ENCODE measurements at places on chromosomes 7 and 10.

DNA sequence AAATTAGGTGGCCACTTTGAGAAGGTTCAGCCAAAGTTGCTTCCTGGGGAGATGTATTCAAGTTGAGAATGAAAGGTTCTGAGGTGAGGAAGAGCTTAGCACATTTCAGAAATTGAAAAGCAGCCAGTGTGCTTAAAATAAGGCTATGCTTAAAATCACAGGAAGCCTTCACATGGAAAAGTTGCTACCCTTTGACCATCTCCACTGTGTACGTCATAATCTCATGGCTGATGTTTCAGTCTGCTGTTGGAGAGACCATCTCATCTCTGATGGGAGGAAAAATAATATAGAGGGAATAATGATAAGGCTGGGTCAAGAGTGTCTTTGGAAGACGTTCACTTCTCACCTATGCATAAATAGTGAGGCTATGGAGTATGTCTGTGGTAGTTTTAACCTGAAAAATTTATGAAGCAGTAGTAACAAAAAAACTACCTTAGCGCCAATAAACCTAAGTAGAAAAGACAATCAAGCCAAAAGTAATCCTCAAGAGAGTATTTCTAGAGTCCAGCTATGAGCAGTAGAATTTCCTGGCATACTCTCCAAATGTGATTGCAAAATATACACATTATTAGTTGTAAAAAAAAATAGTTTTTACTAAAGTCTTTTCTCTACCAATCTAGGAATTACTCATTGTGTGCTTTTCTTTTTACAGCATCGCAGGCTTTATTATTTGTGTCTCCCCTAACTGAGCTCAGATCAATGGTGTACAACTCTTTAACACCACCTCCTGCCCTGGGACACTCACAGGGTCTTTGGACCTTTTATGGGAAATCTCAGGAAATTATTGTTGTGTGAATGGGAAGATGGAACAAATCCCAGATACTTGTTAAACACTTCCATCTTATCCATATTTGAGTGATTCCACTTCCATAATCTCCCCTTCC lies 435.2 kb upstream of the LRGUK start:
- no peak for DNase-seq

- DNase-seq = no peak
Observed at GRCh38 chr7:48691788-48692187, 232.6 kb upstream of the CDC14C start.

DNA sequence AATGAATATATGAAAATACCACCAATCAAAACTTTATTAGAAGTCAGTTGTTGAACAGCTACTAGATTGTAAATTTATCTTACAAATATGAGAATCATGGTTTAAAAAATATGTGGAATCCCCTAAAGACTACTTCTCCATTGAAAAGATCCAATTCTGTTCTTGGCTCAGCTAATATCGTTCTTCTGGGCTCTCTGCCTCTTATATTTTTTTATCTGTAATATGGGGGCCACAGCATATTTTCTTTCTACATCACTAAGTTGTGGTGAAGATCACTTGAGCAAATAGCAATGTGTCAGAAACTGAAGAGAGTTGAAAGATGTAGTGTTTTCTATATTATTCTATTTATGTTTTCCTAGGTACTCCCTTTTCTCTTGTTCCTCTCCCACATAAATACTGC lies 198.1 kb downstream of the FZD1 start:
- no peak for DNase-seq

GRCh38 chr7:44154703-44155102 lies 13.6 kb upstream of the MYL7 start:
- no peak for DNase-seq

DNA sequence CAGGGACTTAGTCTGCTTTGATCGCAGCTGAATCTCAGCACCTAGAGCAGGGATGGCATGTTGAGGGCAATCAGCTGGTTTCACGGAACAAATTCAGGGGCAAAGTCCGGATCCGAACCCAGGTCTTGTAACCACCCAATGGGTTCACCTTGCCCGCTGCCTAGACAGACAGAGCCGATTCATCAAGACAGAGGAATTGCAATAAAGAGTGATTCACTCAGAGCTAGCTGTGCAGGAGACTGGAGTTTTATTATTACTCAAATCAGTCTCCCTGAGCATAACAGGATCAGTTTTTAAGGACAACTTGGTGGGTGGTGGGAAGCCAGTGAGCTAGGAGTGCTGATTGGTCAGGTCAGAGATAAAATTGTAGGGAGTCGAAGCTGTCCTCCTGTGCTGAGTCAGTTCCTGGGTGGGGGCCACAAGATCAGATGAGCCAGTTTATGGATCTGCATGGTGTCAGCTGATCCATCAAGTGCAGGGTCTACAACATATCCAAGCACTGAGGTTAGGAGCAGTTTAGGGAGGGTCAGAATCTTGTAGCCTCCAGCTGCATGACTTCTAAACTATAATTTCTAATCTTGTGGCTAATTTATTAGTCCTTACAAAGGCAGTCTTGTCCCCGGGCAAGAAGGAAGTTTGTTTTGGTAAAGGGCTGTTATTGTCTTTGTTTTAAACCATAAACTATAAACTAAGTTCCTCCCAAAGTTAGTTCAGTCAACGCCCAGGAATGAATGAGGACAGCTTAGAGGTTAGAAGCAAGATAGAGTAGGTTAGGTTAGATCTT lies 43.5 kb upstream of the CHST3 start:
- peak; percentile 55 for DNase-seq

DNA sequence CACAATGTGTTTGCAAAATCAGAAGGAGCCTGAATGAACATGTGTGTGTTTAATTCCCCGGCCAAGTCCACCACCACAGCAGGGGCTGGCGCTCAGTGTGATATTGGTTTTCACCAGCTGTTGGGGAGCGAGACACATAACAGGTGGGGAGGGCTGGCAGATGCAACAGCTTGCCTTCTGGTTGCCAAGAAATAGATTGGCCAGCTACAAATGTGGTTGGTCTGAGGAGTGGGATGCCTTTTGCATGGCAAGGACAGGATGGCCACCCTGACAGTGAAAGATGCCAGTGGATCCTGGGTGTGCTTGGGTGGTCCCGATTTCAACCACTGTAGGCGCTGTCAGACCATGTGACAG lies 292.5 kb upstream of the FZD8 start:
- no peak for DNase-seq

GRCh38 chr10:124224331-124225028 lies 131.1 kb upstream of the CHST15 start:
- DNase-seq = no peak

GRCh38 chr7:2639181-2639681 lies 7.4 kb downstream of the TTYH3 start:
- no peak for DNase-seq

- DNase-seq = no peak
Observed at GRCh38 chr10:46539596-46540411, 16.7 kb downstream of the GPRIN2 start.

DNA sequence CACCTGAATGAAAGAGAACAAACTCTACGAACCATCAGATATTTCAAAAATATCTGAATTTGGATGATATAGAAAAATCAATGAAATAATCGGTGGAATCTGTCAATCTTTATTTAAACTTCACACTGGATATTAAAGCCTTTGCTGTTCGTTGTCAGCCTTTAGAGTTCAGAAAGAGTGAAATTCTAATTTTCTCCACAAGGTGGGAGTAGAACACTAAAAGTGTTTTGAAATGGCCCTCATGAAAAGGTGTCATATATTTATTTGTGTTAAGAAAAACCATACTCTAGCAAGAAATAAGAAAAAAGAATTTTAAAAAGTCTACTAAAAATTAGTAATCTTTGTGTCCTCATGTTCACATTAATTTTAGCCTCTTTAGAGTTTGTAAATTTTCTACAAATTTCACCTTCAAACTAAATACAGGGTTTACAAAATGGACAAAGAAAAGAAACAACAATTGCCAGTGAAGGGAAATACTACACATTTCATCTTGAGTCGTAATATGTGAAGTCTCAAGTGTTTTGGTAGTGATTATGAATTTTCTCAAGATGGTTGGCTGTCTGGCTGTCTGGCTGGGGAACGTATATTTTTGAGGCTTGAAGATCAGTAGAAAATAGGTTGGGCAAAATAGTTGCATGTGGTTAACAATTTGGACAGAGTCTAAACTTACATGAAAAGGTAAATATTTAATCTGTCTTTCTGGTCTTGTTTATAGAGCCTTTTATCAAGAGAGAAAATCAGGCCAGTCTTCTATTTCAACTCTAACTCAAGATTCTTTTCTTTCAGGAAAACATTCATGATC lies 43.7 kb downstream of the DNAJB9 start:
- DNase-seq = peak; percentile 30

DNA sequence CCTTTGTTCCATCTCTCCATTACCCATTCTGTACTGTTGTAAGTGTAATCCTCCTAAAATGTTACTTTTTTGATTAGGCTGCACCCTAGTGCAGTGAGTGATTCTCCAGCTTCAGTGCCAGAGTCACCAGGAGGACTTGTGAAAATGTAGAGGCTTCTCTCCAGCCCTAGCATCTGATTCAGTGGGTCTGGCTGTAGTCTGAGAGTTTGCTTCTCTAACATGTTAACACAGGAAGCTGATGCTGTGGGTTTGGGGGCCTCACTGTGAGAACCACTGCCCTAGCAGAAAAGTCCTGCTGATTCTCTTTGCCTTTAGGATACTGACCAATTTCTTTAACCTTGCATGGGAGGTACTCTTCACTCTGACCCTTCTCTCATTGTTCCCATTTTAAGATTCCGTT lies 24.4 kb downstream of the CSGALNACT2 start:
- no peak for DNase-seq

GRCh38 chr10:116632596-116633215 lies 12.0 kb downstream of the PNLIPRP2 start:
- no peak for DNase-seq

GRCh38 chr7:117152213-117153007 lies 170.4 kb downstream of the WNT2 start:
- no peak for DNase-seq

- DNase-seq = no peak
Observed at GRCh38 chr7:30159698-30160143, 24.9 kb downstream of the MTURN start.

- no peak for DNase-seq
Observed at GRCh38 chr7:135726911-135727673, 894 bp downstream of the SLC13A4 start.

GRCh38 chr7:95469848-95470247 lies 15.9 kb upstream of the ASB4 start:
- no peak for DNase-seq

DNA sequence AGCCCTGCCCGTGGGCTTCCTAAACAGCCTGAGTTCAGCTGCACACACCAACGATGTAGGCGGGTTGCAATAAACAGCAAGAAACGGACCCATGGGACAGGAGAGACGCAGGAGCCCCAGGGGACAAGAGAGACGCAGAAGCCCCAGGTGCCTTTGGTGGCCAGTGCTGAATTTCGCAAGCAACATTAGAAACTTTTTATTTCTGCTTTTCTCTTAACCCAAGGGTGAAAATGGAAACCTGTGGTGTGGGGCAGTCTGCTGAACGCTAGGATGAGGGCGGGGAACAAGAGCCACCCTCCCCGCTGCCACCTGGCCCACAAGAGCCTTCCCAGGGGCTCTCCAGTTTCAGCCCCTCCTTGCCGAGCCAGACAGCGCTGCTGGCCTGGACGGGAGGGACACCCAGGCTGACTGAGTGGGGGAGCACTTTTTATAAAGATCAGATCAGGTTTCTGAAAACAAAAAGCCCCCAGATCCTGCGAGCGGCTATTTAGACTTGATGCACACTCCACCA lies 20.0 kb upstream of the GPR146 start:
- no peak for DNase-seq

- DNase-seq = peak; percentile 51
Observed at GRCh38 chr7:101743241-101743994, 74.0 kb upstream of the CUX1 start.

DNA sequence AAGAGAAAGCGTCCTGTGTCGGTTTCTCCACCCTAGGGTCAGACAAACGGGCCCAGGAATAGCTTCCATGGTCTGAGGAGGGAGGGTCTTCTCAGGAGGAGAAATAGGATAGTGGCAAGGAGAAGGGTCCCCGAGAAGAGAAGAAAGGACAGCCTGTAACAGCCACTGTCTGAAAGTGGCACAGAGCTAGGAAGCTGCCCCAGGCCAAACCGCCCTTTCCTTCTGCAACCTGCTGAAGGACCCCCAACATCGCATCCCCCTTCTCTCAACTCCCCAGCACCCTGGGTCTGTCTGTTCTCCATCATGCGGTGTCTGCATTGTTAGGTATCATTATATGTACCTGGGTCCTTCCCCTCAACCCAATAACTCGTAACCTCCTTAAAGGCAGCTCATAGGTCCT lies 47.1 kb downstream of the COL17A1 start:
- DNase-seq = no peak

GRCh38 chr10:70163448-70163847 lies 6.9 kb downstream of the SAR1A start:
- no peak for DNase-seq

Measured in foreskin keratinocyte (primary cell).